Hematopoietic multipotent progenitor cell (in vitro differentiated cells): ENCODE measurements at places on chromosomes 6 and 20. TPM values are rescaled to one million over a fixed set of nuclear protein-coding genes. Genes with fewer than 3 reads are reported as not detected.

DNA sequence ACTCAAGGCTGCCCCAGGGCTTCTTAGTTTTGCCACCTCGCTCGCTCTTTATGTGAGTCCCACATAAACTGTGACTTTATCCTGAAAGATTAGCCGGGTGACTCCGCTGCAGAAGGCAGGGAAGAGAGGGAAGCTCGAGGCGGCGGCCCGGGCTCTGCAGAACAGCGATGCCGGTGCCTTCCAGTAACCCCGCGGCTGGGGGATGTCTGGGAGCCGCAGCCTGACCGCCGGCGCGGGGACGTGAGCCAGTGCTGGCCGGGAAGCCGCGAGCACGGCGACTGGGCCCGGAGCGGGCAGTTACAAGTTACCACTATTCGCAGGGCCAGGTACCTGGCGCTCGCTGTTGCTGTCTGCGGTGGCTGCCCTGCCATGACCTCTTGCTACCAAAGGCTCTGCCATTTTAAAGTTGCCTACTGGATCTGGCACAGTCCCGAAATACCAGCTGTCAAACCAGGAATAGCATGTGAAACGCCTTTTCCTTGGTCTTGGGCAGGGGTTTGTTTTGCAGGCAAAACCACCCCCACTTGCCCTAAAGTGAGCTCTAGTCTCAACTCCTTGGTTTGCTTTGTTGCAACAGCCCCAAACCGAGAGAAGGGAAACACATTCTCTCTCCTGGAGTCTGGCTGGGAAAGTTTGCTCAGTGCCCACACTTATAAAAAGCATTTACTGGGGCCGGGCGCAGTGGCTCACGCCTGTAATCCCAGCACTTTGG lies 124.0 kb upstream of the SLC2A12 start:
- DNase-seq = no peak

GRCh38 chr6:5086294-5086890 lies 1.3 kb downstream of the PPP1R3G start:
- DNase-seq = no peak

- no peak for DNase-seq
Measured at GRCh38 chr20:49237531-49237930, 18.3 kb downstream of the DDX27 start.

COX4I2 gene
- total RNA-seq = not detected

SLC26A8 gene
- 0.27 TPM for total RNA-seq

FIG4 gene
- total RNA-seq = 8.3 TPM

LPA gene
- total RNA-seq = not detected
